ENCODE measurements at places on chromosomes 1 and 21.

GRCh38 chr1:204216880-204217647, 3.3 kb upstream of the GOLT1A start:
- DNase-seq: no peak

DNA sequence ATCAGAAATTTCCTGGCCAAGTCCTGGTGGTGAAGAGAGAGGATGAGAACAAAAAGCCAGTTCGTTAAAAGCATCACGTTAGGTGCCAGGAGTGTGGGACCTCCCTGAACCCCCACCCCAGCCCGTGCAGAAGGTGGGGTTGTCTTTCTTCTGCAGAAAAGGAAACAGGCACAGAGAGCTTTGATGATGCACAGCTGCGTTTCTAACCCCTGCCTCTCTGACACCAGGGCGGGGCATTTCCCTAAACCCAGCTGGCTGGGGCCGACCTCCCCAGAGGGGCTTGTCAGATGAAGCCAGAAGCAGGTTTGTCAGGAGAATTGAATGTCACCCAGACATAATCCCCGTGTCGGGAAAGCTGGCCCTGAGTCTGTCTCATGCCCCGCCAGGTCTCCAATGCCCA, 189.3 kb upstream of the EDN2 start:
- no peak for DNase-seq

DNA sequence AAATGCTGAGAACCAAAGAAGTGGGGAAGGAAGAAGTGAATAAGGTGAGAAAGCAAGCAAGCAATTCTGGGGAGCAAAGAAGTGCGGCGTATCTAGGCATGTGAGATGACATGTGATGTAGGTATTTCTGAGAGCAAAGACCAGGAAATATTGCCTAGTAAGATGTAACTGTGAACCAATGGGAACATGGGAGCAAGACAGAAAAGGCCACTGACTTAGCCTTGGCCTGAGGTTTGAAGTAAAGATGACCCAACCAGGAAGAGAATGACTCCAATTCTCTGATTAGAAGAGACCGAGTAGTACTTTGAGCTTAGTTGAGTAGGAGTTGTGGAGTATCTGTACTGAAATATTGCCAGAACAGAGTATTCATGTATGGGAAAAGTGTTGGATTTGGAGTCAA, 31.1 kb downstream of the SLAMF6 start:
- DNase-seq: no peak

DNA sequence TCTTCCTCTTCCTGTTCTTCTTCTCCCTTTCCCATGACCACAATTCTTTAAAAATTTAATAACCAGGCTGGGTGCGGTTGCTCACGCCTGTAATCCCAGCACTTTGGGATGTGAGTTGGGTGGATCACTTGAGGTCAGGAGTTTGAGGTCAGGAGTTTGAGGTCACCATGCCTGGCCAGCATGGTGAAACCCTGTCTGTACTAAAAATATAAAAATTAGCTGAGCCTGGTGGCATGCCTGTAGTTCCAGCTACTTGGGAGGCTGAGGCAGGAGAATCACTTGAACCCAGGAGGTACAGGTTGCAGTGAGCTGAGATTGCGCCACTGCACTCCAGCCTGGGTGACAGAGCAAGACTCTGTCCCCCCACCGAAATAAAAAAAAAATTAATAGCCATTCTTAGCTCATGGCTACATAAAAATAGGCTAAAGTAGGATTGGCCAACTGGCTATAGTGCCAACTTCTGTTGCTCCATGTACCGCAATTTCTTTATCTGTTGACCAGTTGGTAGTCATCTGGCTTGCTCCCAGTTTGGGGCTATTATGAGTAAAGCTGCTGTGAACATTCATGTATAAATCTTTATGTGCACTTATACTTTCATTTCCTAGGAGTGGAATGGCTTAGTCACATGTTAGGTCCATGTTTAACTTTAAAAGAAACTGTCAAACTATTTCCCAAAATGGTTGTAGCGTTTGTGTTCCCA, 136.3 kb downstream of the PEX14 start:
- peak; percentile 54 for DNase-seq

GRCh38 chr1:189851806-189852367, 625.8 kb downstream of the BRINP3 start:
- DNase-seq: no peak

DNA sequence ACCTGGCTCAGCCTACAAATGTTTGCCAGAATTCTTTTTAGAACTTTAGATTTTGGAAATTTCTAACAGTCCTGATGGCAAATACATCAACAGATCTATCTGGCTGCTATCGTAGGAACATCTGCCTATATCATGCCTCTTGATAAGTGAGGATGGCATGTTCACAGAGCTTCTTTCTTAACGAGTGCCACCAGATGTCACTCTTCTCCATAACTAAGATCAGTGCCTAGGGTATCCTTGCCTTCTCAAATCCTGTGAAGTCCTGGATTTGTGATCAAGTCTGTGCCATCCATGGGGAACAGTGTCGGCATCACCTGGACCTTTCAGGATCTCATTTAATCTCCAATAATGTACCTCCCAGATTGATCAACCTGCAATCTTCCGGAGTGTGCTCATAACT, 36.5 kb upstream of the CD5L start:
- peak; percentile 58 for DNase-seq

Data from suppressor macrophage treated with lipopolysaccharide for 4 hours (primary cell).